ENCODE measurements at places on chromosomes 7 and 10.

DNA sequence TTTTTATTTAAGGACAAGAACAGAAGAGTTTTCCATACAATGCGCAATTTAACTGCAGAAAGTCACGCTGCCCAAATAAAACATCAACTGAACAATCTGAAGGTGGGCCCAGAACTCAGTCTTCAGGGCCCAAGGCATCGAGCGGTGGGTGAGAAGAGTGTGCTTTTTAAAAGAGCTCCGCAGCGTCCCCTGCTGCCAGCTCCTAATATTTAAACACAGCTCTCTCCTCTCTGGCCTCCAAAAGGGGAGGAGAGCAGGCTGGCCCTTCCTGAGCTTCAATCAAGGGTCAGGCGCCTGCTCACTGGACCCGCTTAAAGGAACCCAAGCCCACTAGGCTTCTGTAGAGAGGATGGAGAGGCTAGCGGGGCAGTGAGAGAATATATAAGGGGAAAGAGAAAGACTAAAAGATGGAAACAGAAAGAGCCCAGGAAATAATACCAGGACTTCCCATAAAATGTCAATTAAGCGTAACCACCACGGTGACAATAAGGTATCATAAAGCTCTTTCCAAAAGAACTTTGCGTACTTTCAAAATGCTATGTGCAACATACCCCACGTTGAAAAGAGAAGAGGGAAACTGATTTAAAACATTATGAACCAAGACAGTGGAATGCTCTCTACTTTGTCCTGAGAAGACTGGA lies 2.8 kb downstream of the FAM53B start:
- DNase-seq = peak; percentile 87

GRCh38 chr10:114647545-114648138 lies 10.4 kb downstream of the ABLIM1 start:
- DNase-seq = peak; percentile 25

- DNase-seq = no peak
Observed at GRCh38 chr10:122551450-122551849, 9.1 kb upstream of the DMBT1 start.

- peak; percentile 59 for DNase-seq
Observed at GRCh38 chr10:77458986-77459590, 178.5 kb downstream of the KCNMA1 start.

- DNase-seq = no peak
Observed at GRCh38 chr10:131724891-131725580, 175.8 kb upstream of the PPP2R2D start.

GRCh38 chr7:33640741-33641140 lies 264.6 kb upstream of the BMPER start:
- DNase-seq = peak; percentile 39

DNA sequence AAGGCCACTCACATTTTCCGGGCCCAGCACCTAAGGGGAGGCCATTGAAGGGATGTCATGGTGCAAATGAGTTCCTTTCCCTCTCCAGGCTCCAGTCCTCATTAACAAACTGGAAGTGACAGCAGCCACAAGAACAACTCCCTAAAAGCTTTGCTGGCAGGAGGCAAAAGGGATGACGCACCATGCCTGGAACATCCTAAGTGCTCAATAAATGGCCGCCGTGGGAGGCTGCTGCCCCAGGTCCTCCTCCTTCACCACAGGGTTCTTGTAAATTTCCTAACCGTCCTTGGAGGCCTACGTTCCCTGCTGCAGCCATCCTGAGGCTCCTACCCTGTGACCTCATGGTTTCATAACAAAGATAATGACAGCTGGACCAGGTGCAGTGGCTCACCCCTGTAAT lies 41.3 kb upstream of the CAMK1D start:
- no peak for DNase-seq

GRCh38 chr10:133158756-133159610 lies 1.0 kb upstream of the KNDC1 start:
- DNase-seq = no peak

DNA sequence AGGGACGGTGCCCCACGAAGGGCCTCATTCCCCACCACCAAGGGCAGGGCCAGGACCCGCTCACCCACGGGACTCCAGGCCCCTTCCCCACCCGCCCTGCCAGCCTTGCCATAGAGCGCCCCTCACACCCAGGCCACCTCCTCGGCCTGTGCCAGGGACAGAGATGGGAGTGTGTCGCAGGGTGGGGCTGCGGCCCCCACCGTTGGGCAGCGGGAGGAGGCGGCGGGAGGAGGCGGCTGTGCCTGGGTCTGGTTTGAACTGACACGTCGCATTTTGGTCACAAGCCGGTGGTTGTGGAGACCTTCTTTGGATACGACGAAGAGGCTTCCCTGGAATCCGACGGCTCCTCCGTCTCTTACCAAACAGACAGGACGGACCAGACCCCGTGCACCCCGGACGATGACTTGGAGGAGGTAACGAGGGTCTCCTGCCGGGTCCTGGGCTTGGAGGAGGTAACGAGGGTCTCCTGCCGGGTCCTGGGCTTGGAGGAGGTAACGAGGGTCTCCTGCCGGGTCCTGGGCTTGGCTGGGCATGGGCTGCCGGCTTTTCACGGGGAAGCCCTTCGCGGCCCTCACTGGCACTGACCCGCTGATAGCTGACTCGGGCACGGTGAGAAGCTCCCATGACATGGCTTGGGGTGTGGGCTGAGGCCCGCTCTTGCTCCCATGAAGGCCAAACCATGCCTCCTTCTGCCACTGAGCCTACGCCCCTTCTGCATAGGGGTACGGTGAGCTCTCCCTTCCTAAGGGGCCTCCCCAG lies 46.4 kb upstream of the DPYSL4 start:
- no peak for DNase-seq

DNA sequence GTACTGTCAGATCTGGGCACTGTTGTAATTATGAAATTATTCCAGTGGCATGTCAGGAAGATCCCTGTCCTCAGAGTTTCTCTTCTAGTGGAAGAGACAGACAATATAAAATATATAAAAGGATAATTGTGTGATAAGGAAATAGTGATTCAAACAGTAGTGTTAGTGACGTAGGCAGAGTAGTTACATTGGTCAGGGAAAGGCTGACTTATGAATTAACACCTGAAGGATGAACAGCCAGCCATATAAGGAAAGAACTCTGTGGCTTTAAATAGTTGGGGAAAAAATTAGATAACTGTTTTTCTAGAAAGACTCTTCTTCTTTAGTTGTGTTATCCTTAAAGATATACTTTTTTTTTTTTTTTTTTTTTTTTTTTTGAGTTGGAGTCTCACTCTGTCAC lies 37.7 kb downstream of the WAC start:
- DNase-seq = no peak

- DNase-seq = no peak
Observed at GRCh38 chr7:67654642-67655041, 658.0 kb downstream of the TYW1 start.

- no peak for DNase-seq
Observed at GRCh38 chr7:102942181-102942866, 29.5 kb downstream of the LRRC17 start.

DNA sequence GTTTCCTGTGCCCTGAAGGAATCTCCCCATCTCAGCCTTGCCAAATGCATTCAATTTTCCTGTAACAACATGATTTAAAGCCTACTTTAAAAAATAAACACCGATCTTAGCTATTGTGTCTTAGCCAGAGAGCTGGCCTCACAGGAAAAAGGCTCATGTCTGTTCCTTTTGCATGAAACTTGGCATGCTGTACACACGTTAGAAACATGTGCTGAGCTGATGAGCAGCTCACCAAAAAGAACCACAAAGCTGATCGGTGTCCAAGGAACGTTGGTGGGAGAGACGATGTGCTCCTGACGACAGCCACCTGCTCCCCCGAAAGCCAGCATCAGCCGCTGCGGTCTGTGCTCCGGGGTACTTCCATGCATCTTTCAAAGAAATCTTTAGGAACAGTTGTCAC lies 135.9 kb downstream of the ADARB2 start:
- no peak for DNase-seq

DNA sequence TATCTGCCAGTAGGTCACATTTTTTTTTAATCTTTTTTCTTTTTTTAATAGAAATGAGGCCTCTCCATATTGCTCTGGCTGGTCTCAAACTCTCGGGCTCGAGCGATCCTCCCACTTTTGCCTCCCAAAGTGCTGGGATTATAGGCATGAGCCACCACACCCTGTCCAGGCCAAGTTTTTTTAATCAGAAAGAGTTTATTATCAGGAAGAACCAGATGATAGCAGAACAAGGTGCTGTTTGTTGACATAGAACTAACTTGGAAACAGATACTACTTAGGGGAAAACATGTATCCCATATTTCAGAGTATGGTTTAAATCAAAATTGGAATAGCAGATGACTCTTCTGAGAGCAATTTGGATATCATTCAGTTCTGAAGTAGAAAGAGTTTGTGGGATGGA lies 118.6 kb downstream of the NRF1 start:
- no peak for DNase-seq

DNA sequence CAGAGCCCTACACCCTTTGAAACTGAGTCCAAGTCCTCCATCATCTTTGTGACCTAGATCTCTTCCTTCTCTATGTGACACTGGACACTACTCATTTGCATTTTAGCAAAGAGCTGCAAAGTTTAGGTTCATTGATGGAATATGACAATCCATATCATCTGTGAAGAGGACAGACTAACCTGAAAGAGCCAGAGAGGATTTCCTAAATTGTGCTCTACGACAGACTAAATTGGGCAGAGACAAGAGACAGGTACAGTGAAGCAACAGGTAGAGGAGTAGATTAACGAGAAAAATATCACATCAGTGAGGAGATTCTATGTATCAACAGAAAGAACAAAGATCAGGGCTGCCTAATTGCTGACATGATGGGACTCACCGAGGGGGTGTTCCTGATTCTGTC lies at the start of gene TAS2R3:
TSS of gene TAS2R3 (plus strand) at position 301 of the 400 bp plus-strand sequence. CDS start at position 363, 62 bp downstream.
- DNase-seq = no peak

DNA sequence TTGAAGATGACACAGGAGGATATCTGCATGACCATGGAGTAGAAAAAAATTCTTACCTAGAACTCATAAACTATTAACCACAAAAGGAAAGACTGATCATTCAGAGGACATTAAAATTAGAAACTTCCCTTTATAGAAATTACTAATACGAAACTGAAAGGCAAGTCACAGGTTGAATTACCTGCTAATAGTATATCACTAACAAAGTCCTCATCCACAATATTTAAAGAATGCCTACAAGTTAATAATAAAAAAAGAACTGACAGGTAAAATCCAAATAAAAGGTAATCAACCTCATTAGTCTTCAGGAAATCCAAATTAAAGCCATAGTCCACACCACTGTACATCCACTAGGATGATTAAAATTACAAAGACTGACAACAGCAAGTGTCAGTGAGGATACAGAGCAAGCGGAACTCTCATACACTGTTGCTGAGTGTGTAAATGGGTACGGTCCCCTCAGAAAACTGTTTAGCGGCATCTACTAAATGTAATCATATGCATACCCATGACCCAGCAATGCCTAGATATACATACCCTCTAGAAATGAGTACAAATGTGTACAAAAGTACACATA lies 71.2 kb downstream of the ARHGAP21 start:
- DNase-seq = no peak

DNA sequence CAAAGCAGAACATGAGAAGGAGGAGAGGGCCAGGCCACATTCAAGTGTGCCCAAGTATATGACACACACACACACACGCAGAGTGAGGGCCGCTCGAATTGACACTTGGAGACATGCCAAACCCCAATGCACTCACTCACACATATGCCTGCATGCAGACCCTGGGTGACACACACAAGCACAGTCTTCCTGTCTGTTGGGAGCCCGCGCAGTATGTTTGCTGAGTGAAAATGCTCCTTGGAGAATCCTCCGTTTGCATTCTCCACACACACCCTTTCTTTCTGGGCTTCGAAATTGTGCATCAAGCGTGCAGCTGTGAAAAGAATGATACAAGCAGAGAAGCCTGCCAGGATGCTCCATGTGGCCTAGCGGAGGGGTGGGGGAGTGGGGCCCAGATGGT lies 120.9 kb downstream of the PLXNA4 start:
- DNase-seq = no peak

- no peak for DNase-seq
Observed at GRCh38 chr10:4772202-4772570, 53.8 kb upstream of the AKR1E2 start.

GRCh38 chr7:43136064-43136463 lies 23.6 kb downstream of the HECW1 start:
- no peak for DNase-seq

DNA sequence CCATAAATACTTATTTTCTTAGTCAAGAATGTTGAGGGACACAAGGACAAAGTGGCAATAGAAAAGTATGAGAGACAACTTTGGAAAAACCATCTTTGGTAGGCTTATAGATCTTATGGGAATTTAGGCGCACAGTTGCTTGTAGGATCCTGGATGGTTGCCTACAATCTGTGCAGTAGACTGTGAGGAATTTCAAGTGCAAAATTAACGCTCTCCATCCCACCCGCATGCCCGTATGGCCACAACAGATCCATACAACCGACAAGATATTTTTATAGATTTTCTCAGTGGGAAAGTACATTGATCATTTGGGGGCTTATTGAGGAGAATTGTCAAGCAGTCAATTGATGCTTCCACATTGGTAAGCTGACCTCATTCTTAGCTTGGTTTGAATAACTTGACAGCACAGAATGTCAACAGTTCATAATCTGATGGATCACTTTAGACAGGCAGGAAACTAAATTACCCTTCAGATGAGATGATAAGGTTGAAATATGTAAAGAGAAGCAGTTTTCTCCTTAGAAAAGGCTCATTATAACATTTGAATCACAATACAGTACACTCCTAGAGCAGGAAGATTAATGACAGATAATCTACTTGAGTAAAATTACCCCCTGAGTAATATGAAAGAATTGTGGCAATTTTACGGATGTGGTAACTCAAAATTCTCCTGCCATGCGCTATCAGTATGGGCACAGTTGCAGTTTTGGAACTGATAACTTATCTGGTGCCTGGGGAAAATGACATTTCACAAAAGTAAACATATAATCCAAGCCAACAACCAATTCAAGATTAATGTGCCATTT lies 479.7 kb downstream of the KIF20B start:
- no peak for DNase-seq

GRCh38 chr7:132486274-132486610 lies 90.0 kb downstream of the PLXNA4 start:
- no peak for DNase-seq

DNA sequence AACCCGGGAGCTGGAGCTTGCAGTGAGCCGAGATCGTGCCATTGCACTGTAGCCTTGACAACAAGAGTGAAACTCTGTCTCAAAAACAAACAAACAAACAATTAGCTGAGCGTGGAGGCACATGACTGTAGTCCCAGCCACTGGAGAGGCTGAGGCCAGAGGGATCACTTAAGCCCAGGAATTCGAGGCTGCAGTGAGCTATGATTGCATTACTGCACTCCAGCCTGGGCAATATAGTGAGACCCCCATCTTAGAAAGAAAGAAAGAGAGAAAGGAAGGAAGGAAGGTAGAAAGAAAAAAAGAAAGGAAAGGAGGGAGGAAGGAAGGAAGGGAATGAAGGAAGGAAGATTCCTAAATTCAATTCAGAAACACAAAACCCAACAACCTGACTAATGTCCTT lies 141.3 kb upstream of the TNRC18 start:
- no peak for DNase-seq

DNA sequence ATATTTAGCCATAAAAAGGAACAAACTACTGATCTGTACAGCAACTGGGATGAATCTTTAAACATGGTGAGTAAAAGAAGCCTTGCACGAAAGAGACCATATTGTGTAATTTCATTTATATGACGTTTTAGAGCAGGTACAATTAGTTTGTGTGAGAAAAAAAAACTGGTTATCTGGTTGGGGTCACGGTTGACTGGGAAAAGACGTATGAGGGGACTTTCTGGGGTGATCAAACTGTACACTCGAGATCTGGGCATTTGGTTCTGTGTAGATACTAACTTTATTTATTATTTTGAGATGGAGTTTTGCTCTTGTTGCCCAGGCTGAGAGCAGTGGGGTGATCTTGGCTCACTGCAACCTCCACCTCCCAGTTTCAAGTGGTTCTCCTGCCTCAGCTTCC lies 4.2 kb downstream of the PRKRIP1 start:
- DNase-seq = no peak

Measured in AG20443 (cell line).